ENCODE measurements at places on chromosomes 7 and 10.

- DNase-seq: no peak
Observed at GRCh38 chr10:11517150-11517549, 94.3 kb downstream of the USP6NL start.

GRCh38 chr10:85445702-85446101, 920.9 kb downstream of the GRID1 start:
- no peak for DNase-seq

DNA sequence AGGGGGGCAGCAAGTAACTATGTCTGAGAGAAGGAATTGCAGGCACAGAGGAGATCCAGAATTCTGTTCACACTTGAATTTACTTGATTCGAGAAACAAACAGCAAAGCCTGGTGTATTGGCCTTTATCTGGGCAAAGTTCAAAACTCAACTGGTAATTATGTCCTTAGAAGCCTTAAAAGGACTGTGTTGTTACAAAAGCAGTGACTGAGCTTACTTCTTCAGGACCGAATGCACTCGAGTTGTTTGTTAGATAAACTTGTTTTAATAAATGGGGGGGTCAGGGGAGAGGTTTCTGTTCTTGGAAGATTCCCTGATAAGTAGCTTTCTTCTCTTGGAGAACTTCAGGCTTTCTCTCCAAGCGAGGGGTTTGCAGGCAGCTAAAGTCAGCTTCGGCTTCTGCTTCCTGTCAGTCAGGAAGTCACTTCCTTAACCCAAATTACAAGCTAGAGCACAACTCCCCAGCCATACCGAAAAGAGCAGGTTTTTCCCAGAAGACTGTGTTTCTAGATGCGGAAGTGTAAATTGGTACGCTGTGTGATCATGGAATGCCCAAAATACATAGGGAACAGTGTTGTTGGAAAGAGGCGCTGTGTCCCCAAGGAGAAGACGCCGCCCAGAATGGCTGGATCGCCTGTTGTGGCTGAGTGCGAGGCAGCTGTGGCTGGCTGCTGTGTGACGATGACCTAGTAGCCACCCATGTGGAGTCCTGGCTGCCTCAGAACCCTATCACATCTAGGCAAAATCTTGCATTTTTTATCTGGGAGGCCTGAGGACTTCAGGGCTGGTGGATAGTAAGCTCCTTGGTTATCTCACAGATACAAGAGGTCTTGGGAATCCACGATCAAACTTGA, 110.4 kb downstream of the TCF7L2 start:
- peak; percentile 47 for DNase-seq

GRCh38 chr7:89680161-89680560, 474.1 kb upstream of the STEAP1 start:
- DNase-seq: no peak

DNA sequence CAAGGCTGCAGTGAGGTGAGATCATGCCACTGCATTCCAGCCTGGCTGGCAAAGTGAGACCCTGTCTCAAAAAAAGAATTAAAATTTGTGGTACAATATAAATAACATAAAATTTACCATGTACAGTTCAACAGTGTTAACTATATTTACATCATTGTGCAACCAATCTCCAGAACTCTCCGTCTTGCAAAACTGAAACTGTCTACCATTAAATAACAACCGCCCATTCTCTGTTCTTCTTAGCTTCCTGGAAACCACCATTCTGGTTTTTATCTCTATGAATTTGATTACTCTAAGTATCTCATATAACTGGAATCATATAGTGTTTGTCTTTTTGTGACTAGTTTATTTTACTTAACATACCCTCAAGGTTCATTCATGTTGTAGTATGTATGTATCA, 167.6 kb downstream of the AUTS2 start:
- no peak for DNase-seq
